ENCODE measurements at places on chromosomes 2 and 18.

DNA sequence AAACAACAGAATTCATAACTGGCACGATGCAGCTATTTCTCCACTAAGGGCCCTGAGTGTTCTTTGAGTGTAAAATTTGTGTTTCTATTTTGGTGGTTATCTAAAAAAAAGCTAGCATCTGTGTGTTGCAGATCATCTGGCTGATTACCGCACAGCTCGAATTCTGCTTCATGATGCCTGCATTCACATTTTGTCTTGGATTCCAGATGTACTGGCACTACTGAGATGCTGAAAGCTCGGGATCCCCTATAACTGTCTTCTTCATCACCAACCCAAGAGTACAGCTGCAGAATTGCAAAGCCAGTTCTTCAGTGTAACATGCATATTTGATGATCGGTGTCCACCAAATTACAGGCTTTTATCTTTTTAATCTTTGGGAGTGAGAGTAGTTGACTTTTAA, 51.6 kb upstream of the ZNF532 start:
- no peak for DNase-seq

DNA sequence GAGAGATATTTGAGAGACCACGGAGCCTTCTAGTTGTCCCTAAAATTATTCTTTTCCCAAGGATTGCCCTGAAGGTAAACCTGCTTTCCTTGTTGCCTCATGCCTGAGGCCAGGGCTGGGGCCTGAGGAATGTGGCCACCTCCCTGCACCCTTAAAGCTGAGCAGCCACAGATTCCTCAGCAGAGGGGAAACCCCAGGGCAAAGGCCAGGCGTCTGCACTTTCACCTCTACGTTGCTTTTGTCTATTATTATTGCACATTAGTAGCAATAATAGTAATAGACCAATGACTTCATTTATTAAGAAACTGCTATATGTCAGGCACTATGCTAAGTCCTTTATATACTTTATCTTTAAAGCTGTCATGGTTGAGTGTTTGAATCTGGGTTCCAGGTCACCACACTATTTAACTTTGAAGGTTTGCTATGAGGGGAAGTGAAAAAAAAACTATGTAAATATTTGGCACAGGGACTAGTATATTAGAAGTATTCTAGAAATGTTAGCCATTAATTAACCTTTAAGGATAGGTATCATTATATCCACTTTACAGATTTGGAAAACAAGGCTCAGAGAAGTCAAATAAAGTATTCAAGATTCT, 104.2 kb downstream of the LRRC30 start:
- no peak for DNase-seq

DNA sequence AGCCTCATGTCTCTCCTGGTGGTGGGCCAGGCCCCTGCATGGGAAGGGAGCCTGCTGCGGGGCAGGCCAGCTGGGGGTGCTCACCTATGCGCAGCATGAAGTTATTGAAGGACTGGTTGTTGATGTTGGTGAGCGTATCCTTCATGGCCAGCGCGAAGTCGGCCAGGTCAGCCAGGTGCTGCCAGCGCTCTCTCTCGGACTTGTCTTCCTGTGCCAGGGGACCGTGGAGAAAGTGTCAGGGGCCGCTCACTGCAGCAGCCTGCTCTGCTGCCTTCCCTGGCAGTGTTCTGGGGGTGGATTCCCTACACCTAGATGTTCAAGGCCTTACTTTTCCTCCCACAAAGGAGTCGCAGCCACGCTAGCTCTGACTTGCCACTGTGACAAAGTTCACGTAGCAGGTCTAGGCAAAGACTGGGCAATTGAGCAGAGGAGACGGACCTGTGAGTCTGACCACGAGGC, 28.2 kb downstream of the CENPO start:
- no peak for DNase-seq

DNA sequence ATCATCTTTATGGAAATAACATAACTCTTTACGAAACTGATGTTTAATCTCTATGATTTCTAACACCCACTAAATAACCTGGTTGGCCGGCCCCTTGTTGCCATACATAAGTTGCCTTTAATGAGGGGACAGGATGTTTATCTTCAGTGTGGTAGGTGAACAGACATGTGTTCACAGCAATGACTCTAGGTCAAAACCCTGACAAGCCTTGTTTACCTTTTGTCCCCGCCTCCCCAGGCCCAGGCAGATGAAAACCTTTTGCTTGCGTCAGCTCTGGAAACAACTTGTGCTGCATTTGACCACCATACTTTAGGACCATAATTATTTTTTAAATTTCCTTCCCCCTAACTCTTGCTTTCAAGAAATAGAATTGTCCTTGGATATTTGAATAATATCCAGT, 2.9 kb upstream of the DSG4 start:
- no peak for DNase-seq

Measured in CD4-positive, alpha-beta memory T cell (primary cell).